ENCODE measurements at places on chromosomes 1 and 21.

GRCh38 chr21:39715804-39716397 is 29.1 kb upstream of the IGSF5 start:
- peak; percentile 73 for DNase-seq

- DNase-seq = no peak
Observed at GRCh38 chr1:186302381-186302920, 72.6 kb downstream of the TPR start.

DNA sequence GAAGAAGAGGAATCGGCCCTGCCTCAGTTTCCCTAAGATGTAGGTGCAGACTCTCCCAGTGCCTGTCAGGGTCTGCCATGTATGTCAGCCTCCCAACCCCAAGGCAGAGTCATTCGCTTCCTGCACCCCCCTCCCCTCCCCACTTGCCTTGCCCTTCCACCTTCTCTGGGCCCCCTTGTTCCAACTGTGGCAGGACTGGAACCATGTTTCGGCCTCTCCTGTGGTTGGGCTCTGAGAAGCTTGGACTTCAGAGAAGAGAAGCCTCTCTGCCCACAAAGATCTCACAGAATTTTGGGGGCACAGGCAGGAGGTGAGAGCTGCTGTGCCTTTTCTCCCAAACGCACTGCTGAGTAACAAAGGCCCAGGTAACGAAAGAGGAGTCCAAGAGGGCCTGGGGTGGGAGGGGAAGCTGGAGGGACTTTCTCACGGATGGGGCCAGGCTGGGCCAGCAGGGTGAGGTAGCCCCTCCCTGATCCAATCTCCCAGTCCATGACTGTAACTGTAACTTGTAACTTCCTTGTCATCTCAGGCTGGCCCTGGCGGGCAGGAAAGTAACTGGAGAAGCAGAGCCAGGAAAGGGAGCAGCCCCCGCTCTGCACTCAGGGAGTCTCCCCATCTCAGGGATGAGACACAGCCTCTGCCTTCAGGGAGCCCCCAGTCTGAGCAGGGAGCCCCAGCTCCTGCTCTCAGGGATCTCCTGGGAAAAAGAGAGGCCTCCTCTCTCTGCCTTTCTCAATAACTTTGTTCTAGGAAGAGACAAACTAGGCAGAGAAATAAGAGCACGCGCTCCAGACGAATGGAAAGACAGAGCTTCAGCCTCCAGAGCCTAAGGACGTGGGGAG is 11.3 kb downstream of the CRABP2 start:
- DNase-seq = peak; percentile 59

DNA sequence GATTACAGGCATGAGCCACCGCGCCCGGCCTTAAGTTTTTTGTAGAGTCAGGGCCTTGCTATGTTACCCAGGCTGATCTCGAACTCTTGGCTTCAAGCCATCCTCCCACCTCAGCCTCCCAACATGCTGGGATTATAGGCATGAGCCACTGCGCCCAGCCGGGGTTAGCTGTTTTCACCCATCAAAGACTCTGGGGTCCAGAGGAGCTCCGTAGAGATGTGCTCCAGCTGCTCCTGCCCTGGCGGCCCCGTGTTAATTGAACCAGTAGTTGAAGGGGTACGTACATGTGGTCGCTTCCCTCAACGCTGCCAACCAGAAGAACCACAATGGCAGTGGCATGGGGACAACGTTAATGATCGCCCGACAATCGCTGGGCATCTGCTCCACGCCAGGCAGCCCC is 72.0 kb downstream of the NPHP4 start:
- DNase-seq = no peak

Data from small intestine (tissue), 16 donors.